ENCODE measurements at places on chromosomes 7 and 10.

GRCh38 chr7:31071645-31072029 is 19.5 kb downstream of the ADCYAP1R1 start:
- no peak for DNase-seq

- DNase-seq = no peak
Measured at GRCh38 chr10:112421731-112422130, 25.0 kb downstream of the ZDHHC6 start.

DNA sequence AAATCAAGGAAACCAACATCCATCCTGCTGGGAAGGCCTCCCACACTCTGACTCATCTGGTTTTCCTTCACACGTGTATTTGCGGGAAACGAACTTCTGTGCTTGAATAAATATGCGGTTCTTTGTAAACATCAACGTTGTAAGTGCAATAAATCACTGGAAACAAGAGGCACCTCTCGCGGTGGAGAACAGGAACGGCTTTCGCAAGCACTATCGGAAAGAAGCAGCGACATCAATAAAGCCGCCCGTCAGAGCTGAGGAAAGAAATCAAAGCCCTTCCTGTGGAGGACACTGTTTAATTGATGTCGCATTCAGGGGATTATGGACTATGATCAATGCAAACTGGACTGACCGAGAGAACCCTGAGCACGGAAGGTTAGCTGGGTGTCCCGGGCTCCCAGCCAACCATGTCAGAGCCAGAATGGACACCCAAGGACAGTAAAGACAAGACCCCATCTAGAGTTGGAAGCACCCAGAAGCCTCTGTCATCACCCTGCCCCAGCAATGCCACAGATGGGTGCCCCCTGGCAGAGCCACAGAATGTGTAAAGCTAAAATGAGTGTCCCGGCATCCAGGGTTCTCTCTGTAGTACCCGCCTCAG is 37.6 kb downstream of the OAT start:
- DNase-seq = no peak

GRCh38 chr10:102550636-102551210 is 47.0 kb downstream of the SUFU start:
- DNase-seq = no peak

DNA sequence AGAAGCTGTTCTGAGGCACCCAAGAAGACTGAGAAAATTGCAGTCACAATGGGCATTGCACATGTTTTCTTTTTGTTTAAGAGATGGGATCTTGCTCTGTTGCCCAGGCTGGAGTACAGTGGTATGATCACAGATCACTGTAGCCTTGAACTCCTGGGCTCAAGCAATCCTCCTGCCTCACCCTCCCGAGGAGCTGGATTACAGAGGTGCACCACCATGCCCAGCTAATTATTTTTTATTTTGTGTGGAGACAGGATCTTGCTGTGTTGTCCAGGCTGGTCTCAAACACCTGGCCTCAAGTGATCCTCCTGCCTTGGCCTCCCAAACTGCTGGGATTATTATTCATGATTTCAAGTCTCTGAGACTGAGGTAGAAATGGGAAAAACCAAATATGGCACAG is 168.7 kb downstream of the PIP4K2A start:
- DNase-seq = no peak

DNA sequence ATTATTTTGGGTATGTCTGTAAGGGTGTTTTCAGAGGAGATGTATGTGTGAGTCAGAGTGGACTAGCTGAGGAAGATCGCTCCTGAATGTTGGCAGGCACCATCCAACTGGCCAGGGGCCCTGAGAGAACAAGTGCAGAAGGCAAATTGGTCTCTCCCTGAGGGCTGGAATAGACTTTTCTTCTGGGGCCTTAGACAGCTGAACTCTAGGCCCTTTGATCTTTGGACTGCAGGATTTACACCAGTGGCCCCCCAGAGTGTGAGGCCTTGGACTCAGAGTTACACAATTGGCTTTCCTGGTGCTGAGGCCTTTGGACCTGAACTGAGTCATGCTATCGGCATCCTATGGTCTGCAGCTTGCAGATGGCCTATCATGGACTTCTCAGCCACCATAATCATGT is 217.2 kb downstream of the REEP3 start:
- no peak for DNase-seq
